ENCODE measurements at places on chromosomes 6 and 20.

DNA sequence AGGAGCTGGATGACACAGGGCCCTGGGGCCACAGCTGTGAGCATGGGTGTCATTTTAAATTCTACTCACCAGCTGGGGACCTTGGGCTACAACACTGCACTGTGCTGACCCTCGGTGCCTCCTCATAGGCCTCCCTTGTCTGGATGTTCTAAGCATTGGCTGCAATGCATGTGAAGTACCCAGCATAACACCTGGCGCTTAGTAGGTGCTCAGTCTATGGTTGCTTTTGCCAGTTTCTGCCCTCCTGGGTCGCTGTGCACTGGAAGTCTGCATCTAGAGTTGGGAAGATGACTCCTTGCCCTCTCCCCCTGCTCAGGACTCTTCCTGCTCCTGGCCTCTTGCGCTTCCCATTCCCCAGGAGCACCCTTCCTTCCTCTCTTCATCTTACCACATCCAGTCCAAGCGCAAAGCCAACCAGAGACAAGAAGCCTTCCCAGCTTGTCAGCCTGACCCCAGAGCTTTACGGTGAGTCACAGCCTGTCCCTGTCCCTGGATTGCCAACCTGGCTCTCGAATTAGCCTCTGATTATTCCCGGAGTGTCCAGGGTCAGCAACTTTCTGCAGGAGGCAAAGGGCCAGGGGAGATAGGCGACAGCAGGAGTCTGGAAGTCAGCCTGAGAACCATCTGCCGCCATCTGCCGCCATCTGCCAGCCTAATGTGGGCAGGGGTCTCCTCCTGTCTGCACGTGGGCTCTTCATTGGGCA lies 8.8 kb downstream of the SLC13A3 start:
- DNase-seq = no peak

DNA sequence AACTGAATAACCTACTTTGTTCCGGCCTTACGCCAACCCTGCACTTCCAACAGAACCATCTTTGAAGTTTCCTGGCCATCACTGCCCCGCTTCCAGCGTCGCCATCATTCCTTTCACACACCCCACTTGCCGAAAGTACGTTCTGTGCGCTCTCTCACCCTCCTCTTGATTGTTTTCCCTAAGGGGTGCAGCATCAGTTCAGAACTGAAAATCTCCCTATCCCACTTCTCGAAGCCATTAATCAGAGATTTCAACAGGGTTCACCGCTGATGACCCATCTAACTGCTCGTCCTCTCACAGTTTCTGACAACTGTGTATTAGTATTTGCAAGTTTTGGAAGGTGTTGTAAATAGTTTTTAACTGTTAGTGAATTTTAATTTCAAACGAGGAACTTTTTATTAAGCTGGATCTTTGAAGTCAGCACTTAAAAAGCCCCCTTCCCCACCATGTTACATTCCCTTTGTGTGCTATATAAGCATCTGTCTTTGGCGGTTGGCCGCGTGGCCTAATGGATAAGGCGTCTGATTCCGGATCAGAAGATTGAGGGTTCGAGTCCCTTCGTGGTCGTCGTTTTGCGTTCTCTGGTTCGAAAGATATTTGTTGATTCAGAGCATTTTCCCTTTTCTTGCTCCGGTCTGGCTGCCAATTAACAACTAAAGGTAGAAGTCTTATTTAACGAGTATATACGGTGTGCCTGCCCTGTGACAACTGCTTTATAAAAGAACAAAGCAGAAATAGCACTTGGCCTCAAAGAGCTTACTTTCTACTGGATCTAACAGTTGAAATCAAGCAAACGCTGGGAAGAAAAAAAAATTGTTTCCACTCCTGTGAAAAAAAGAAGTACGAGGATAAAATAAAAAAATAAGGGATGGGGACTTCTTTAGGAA lies 42.6 kb downstream of the TRIM27 start:
- DNase-seq = peak; percentile 53

- DNase-seq = no peak
These were observed 38.2 kb upstream of the TIAM2 start for GRCh38 chr6:154956771-154957522.

DNA sequence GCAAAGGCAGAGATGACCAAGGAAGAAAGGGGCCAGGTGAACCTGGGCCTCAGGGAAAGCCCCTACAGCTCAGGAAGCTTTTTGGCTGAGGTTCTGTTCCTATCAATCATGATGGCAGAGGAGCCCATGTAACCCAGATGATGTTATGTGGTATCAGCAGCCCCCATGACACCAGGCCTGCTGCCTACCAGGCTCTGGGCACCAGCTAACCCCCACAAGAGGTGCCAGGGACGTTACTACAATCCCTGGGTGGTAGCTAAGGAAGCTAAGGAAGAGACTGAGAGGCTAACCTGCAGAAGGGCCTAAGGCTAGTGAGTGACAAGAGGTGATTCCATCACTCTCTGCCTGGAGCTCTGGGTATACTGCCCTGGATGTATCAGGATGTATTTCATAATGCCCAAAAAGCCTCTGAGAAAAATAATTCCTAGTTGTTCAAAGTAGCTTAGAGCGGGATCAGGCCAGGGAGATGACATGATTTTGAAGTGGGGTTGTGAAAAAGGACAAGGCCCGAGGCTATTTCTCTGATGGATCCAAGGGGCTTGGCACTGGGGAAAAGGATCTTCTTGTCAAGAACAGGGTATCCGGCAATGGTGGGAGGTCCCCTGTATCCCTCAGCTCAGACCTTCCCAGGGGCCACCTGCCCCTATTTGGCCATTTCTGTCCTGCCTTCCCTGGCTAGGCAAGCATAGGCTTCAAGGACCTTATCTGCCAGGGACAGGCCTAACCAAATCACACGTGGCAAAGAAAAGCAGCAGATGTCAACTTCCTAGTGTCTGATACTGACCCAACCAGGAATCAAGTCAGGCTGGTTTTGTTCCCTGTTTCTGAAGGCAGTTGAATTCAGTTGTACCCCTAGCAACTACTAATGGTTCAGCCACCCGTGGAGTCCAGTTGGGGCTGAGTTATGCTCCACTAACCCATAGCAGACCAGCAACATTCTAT lies 41.3 kb downstream of the PANK2 start:
- peak; percentile 68 for DNase-seq

GRCh38 chr6:12404651-12405050 lies 114.5 kb downstream of the EDN1 start:
- no peak for DNase-seq

GRCh38 chr20:2599288-2600006 lies 53.0 kb upstream of the NOP56 start:
- no peak for DNase-seq

DNA sequence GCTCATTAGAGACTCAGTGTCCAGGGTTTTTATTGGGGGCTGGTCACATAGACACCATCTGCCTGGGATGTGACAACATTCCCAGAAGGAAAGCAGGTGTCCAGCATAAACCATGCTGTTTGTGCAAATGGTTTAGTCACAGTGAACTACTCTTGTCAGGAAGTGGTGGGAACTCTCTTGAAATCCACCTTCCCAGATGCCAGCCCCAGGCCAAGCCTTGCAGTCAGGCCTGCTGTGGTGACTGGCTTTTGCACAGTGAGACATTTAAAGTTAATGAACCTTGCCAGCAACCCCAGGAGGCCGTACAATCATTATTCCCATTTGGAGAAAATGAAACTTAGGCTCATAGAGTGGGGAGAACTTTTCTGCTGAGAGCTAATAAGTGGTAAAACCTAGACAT lies 242.5 kb upstream of the KCNG1 start:
- DNase-seq = peak; percentile 47

DNA sequence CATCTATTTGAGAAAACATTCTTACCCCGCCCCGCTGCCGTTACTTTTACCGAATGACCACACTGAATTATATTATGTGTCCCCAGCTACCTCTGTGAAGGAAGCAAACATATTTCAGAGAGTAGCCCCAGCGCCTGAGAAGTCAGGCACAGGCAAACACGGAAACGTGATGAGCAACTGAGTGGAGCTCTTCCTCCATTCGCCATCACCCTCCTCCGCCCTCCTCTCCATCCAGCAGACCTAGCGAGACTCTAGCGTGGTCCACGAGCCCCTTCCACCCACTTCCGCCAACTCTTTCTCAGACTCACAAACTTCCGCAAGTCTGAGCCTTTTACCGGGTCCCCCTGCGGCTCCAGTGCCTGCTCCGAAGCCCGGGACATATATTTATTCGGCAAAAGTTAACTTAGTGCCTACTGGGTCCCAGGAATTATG lies 582 bp downstream of the SNRPB start:
- peak; percentile 35 for DNase-seq

GRCh38 chr6:151130329-151130728 lies 109.4 kb upstream of the AKAP12 start:
- no peak for DNase-seq

DNA sequence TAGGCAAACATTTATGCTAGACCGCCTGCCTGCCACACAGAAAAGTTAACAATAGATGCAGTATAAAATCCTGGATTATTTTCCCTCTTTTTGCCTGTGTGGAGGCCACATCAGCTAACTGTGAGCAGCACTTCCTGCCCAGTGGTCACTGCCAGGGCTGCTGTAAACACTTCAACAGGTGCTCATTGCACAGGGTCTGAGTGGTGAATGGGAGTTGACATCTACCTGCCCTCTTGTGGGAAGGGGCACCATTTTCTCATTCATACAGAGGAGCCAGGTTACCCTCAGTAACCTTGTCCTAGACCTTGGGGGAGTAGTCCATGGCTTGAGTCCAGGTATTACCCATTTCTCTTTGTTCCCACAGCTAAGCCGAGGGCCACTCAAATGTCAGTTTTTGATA lies 235.3 kb downstream of the TMEM242 start:
- no peak for DNase-seq
